ENCODE measurements at places on chromosomes 3 and 15.

DNA sequence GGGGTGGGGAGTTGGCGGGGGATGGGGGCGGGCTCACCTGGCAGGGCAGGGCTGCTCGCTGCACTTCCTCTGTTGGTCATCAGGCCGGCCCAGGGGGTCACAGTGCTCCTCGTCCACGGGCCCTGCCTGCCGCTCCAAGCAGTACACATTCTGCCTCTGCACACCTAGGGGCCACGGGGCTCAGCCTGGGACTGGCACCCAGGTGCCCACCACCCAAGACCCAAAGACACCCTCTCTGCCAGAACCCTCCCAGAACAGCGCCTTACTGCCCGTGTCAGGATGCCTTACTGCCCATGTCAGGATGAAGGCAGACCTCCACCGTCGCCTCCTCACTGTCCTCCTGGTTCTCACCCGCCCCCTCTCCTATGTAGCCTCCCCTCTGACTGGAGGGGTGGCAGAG is 43.2 kb downstream of the ADAMTS7 start:
- no peak for DNase-seq

DNA sequence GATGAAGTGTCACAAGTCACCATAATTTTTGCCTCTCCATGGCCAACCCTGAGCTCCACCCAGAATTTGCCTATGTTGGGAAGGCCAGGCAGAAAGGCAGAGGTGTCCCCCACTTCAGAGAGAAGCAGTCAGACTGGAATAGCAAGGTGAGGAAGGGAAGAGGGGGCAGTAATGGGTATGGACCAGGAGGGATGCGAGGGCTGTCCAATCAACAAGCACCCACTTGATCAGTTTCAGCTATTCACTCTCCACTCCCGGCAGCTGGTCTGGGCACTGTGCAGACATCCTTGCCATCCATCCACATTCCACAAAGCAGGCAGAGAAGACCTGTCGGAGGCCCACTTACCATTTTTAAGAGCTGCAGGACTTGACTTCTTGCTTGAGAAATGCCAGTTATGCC is 43.5 kb upstream of the CTNNB1 start:
- no peak for DNase-seq

GRCh38 chr3:62911526-62911925 is 36.3 kb upstream of the CADPS start:
- DNase-seq, result no peak

GRCh38 chr15:52243697-52244555 is 51.7 kb downstream of the MYO5C start:
- no peak for DNase-seq

- DNase-seq, result peak; percentile 35
These were observed 13.5 kb upstream of the GRAMD1C start for GRCh38 chr3:113825090-113825489.

All from H7 (cell line).